ENCODE measurements at places on chromosomes 4 and X.

GRCh38 chr4:125314676-125315575 is at the start of gene FAT4:
Gene FAT4 (plus strand): TSS chr4:125314955. CDS start chr4:125316412, 1,457 bp downstream.
- peak; percentile 91 for DNase-seq

DNA sequence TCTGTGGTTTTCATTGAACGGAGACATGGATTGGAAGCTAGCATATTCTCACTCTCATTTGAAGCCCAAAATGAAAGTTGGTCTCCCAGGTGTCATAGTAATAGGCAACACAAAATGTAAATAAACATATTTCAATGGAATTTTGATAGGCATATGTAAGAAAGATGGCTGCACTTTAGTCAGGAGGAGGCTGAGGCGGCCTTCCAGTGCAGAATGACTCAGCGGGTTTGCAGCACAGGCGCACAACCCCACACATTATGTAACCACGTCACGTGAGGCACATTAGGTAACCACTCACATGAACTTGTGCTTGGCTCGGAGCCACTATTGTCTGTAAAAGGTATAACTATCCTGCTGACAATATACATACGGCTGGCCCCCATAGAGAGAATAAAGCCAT is 381.7 kb downstream of the GPAT3 start:
- DNase-seq, result peak; percentile 16

GRCh38 chr4:70895405-70895804 is 6.8 kb upstream of the MOB1B start:
- DNase-seq, result no peak

GRCh38 chrX:82813671-82814078 is 694.4 kb upstream of the POU3F4 start:
- DNase-seq, result peak; percentile 69

GRCh38 chr4:37358748-37359147 is 114.2 kb downstream of the NWD2 start:
- DNase-seq, result peak; percentile 12

DNA sequence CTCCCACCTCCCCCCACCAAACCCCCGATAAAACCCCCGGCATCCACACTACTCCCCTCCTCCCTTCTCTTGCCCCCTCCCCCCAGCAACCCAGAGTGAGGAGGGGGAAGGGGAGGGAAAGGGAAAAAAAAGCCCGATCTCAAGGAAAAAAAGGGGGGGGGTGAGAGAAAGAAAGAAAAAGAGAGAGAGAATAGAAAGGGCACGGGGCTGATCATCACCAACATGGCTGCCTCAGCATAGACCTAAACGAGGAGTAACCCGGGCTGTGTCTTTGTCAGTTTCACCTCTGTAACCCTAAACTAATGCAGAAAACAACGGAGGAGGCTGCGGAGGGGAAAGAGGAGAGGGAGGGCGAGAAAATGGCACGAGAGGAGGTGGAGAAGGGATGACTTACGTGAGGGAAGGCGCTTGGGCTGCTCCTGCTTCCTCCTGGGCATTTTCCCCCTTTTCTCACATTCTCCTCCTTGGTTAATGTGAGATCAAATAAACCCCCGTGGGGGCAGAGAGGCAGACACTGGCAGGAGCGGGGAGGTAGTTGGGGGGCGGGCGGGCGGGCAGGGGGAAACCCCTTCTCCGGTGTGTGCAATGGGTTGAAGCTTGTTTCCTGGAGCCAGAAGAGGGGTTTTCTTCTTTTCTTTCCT is 532 bp downstream of the ZNF827 start:
- DNase-seq, result peak; percentile 32

GRCh38 chr4:81214881-81215868 is at the start of gene PRKG2:
Gene PRKG2 (minus strand): TSS chr4:81215222. CDS start chr4:81205047, 10,175 bp downstream.
- no peak for DNase-seq

GRCh38 chrX:108064613-108065012 is 19.7 kb downstream of the VSIG1 start:
- no peak for DNase-seq

DNA sequence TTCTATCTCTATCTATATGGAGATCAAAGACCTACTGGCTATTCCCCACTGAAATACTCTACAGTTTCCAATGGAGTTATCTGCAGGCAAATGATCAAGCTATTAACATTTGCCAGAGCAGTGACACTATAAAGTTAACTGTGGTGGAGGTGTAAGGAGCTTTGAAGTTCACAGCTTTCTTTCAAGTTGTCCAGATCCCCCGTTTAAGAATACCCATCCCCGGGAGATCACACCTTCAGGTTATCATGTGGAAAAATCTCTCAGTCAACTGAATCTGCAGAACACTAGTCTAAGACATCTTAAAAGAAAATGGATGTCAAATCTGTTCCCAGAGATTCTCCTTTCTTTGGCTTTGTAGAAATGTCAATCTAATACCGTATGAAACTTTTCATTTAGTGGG is 80.1 kb downstream of the GPC3 start:
- no peak for DNase-seq

DNA sequence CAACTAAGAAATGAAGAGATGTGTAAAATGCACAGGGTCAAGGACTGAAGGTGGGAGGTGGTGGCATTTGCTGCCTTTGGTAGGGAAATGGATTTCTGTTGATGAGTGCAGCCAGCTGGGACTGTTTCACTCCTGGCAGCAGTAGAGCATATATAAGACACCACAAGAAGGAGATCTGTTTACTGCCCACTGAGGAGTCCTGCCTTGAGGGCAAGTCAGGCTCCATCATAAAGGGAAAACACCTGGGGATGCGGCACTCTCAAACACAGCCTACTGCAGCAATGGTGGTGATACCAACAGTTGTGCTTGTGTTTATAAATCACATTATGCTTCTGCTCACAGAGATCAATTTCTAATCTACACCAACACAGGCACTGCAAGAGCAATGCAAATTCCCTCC is 222.1 kb downstream of the TACR3 start:
- no peak for DNase-seq

DNA sequence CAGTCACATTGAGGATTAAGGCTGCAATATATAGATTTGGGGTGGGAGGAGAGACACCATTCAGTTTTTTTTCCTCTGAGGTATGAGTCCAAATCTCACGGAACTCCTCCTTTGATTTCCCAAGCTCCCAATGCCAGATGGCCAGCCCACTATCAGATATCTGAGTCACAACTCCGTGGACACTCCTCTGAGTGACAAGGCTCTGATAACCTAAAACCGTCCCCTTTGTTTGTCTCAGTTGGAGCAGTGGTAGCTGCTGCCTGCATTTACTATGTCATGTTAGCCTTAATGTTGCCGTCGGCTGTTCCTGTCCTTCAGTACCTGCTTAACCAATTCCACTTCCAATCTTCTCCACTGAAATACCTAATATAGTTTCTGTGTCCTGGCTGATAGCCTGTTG is 107.3 kb downstream of the DTHD1 start:
- DNase-seq, result no peak

DNA sequence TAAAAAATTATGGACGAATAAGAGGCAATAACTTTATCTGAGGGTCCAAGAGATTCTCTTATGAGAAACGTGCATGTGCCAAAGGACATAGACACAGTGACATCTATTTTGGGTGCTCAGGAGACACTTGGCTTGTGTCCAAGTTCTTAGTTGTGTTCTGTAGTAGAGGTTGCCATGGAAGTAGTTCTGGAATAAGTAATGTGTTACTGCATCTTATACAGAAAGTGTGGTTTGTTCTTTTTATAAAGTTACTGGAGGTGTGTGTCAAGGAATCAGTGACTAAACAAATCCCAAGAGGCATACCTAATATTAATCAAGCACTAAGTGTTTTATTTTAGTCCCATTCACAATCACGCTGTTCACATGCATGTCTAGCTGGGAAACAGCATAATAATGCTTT is 305.7 kb downstream of the ARHGAP24 start:
- DNase-seq, result no peak

- DNase-seq, result no peak
Measured at GRCh38 chrX:48683411-48683982, at the start of gene WAS. Gene WAS (plus strand): TSS chrX:48683799. CDS start chrX:48683854, 55 bp downstream.

- DNase-seq, result no peak
Measured at GRCh38 chr4:188300385-188300784, 161.1 kb downstream of the TRIML1 start.

DNA sequence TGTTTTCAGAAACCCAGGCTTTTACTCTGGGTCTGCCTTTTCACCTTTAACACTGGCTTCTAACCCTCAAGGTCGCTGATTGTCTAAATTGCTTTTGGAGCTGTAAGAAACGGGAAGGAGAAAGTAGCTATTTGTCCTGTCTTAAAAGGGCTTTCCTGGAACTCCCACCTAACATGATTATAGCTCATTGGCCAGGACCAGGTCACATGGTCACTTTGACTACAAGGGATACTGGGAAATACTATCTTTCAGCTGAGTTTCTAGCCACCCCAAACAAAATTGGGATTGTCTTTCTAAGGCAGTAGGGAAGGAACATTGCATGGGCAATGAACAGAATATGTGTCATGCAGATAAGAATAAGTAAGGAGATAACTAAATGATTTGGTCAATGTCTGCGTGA is 106.7 kb upstream of the ARHGAP24 start:
- no peak for DNase-seq

DNA sequence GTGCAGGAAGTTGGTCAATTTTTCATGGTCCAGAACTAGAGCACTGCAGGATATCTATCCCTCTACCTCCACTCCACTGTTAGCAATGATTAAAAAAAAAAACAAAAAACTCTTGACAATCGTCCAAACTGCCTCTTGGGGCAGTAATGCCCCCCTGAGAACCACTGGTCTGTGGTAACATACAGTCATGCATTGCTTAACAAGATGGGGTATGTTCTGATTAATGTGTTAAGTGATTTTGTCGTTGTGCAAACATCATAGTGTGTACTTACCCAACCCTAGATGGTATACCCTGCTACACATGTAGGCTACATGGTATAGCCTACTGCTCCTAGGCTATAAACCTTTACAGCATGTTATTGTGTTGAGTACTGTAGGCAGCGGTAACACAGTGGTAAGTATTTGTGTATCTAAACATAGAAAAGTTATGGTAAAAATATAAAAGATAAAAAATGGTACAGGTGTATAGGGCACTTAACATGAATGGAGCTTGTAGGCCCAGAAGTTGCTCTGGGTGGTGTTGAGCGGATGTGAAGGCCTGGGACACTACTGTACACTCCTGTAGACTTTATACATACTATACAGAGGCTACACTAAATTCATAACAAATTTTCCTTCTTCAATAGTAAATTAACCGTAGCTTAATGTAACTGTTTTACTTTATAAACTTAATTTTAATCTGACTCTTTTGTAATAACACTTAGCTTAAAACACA is 34.1 kb downstream of the ART3 start:
- peak; percentile 13 for DNase-seq

DNA sequence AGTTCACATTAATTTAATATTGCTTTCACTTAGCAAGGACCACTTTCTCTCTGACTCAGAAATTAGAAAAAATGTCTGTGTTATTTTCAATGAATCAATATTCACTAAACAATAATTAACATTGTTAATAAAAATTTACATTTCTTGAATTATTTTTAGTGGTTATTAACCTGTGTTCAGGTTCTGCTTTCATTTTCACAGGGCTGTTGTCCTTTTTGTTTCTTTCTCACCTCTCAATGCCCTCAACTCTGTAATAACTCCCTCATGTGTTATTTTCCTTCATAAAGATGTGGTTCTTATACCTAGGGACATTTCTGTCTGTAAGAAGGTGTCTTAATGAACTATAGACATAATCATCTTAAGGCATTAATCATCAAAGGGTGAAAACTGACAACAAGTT is 43.1 kb upstream of the PRR27 start:
- DNase-seq, result no peak

DNA sequence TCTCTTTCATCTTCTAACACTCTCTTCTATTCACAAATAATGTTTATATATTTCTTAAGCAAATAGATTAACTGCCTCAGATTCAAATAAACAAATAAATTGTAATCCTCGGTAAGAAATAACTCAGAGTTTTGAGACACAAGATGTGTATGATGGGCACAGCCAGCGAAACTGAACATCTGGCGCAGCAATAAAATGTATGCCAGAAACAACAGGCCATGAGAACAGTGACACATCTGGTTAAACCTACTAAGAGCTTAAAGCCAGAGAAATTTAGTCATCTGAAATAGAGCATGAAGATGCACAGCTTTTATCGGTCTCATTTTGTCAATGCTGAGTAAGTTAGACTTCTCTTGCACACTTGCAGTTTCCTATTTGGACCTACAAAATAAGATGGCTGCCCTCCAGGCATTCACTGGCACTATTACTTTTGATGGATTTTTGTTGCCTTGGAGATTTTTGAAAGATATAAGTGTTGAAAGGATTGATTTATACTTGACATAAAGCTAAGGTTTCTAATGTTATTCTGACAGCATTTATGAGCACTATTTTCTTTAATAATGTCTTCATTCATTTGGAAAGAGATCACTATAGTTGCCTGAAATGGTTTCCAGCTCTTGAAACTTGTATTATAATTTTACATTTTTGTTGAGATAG is 1444.0 kb downstream of the PCDH18 start:
- DNase-seq, result no peak

GRCh38 chrX:9539605-9540387 is 74.9 kb downstream of the TBL1X start:
- DNase-seq, result no peak

- DNase-seq, result peak; percentile 41
Measured at GRCh38 chr4:89562746-89563145, 255.1 kb upstream of the GPRIN3 start.

- peak; percentile 5 for DNase-seq
Measured at GRCh38 chr4:47640911-47641310, 155.8 kb downstream of the ATP10D start.

GRCh38 chr4:56243107-56243506 is 144.2 kb downstream of the AASDH start:
- no peak for DNase-seq

DNA sequence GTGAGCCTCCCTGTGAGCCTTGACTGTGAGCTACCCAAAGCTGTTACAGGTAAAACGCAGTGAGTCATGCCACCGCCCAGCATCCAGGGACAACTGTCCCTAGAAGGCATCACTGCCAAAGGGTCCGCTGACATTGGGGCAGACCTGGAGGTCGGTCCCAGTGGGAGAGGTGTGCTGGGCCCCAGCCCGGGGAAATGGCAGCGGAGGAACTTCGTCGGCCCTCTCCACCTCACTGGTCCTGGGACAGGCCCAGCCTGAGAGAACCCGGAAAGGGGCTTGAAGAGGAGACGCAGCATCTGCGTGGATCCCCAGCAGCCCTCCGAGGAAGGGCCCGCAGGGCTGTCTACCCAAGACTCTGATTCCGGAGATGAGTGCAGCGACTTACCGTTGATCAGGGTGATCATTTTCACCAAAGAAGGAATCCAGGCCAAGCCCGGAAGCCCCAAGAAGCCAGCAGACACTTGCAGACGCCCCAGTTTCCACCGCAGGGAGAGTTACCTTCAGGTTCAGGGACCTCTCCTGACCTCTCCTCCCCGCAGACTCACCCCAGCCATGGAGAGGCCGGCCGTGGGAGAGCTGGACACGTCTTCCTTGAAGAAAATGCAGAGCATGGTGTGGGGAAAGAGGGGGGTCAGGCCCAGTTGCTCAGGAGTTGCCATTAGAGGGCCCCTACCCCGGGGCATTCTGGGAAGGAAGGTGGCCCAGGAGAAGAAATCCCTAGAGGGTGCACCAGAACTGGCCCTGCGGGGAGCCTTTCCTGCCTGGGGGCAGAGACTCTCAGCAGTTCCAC is 51.2 kb downstream of the CXorf49B start:
- DNase-seq, result no peak

- DNase-seq, result no peak
Measured at GRCh38 chr4:10690185-10690907, 5.8 kb upstream of the CLNK start.
